ENCODE measurements at places on chromosomes 6 and 20.

- no peak for DNase-seq
These were observed 89.6 kb downstream of the TMEM242 start for GRCh38 chr6:157233686-157234085.

GRCh38 chr6:150145427-150145826 lies 2.6 kb downstream of the PPP1R14C start:
- no peak for DNase-seq

DNA sequence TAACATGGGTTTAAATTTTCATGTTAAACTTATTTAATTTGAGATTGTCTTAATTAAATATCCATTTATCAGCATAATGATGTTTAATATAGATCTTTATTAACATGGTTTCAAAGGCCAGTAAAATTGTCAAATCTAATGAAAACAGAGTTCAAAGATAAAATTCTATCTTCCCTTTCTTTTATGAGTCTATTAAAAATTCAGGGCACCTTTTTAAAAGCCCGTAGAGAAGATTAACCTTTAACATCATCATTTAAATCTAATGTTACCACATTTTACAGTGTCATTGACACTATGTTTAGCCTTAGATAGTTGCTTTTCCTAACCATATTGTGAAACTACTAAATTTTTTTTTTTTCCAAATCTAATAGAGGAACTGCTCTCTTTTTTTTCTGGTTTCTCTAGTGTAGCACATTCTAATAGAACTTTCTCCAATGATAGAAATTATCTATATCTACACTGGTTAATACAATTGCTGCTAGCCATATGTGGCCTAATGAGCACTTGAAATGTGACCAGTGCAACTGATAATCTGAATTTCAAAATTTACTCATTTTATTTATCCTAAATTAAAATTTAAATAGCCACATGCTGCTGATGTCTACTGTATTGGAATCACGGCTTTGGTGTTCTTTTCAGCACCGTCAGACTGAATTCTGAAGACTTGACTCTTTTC lies 410.9 kb downstream of the UTRN start:
- no peak for DNase-seq

DNA sequence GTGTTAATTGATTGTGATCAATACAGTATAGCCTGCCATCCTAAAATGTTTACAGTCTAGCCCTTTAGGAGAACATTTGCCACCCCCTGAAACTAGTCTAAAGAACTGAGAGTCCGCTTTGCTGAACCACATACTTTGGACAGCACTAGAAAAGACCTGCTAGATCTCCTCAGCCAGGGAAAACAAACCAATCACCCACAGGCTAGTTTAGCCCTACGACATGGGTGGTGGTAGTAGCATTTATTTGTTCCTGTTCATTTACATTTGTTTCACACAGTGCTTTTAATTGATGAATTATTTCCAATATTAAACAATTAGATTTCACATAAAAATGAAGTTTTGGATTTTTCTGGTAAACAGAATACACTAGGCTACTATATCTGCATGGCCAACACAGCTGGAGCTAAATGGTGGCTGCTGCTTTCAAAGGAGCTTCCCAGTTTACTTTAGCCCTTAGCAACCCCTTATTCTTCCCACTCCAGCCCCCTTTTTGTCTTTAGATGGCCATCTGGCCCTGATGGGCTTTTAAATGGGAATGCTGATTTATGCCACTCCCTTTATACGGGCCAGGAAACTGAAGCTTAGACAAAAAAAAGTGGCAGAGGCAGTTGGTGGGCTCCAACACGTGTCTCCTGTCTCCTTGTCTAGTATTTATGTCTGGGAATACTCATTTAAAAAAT lies 72.4 kb downstream of the ADGRG6 start:
- no peak for DNase-seq

DNA sequence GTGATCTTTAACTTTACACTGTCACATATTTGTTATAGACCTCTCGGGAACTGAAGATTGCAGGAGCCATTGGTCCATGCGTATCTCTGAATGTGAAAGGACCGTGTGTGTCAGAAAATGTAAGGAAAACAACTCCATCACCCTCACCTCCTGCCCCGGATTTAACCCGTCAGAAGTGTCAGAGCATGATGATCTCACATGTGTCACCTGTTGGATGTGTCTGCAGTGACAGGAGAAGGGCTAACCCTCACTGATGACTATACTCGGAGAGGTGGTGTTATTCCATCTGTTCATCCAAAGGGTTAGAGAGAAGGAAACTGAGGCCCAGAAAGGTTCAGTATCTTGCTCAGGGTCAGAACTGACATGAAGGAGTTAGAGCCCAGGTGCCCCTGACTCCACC lies 24.9 kb downstream of the SEC23B start:
- no peak for DNase-seq

DNA sequence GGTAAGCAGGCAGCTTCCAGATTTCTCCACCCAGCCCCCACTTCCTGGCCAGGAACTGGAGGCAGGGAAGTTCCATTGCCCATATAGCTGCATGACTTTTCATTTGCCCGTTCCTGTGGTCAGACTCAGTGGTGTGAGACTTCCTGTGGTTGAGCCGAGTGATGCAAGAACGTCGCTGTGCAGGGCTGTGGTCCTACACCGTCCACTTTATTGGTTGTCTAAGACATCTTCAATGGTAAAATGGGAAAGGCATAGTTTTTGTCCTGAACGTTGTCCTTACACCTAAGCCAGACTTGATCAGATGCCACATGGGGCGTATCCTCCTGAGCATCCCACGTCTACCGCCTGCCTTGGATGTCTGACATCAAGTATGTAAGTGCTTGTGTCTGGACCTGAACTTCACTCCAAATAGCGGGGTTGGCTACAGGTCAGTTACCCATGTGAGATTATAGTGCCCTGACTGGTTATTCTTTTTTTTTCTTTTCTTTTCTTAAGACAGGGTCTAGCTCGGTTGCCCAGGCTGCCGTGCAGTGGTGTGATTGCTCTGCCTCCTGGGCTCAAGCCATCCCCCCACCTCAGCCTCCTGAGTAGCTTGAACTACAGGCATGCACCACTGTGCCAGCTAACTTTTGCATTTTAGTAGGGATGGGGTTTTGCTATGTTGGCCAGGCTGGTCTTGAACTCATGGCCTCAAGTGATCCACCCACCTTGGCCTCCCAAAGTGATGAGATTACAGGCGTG lies 25.9 kb upstream of the GTSF1L start:
- DNase-seq: no peak

- no peak for DNase-seq
These were observed 2.2 kb downstream of the C20orf173 start for GRCh38 chr20:35527122-35527769.

GRCh38 chr20:8089668-8090067 lies 42.4 kb upstream of the PLCB1 start:
- DNase-seq: no peak

GRCh38 chr6:160424256-160424655 lies 76.1 kb downstream of the SLC22A3 start:
- no peak for DNase-seq

GRCh38 chr6:2768696-2769095 lies 3.5 kb downstream of the WRNIP1 start:
- DNase-seq: no peak

- DNase-seq: no peak
These were observed 57.7 kb upstream of the HFE start for GRCh38 chr6:26029570-26029856.

- no peak for DNase-seq
These were observed 6.7 kb upstream of the SYNJ2 start for GRCh38 chr6:157974967-157975366.

GRCh38 chr6:170294813-170295509 lies 4.1 kb upstream of the DLL1 start:
- DNase-seq: no peak
